ENCODE measurements at places on chromosomes 3 and 15.
A peak's percentile ranks its signal among the peaks of the same experiment; 100 is the strongest.

DNA sequence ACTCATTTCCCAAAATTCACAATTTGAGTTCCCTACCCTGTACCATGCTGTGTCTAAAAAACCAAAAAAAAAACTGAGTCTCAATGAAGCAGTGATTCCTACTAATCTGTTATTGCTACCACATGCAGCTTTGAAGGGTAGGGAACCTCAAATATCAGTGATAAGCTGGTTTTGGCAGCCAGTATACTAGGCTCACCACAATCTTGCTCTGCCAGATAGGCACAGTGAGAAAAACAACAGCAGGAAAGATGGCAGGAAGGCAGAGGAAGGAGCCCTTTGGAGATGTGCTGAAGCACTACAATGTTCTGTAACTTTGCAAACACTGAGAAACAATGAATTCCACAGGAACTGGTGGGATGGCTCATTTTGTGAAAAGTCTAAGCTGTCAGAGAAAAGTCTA, 96.9 kb upstream of the UBP1 start:
- no peak for DNase-seq

DNA sequence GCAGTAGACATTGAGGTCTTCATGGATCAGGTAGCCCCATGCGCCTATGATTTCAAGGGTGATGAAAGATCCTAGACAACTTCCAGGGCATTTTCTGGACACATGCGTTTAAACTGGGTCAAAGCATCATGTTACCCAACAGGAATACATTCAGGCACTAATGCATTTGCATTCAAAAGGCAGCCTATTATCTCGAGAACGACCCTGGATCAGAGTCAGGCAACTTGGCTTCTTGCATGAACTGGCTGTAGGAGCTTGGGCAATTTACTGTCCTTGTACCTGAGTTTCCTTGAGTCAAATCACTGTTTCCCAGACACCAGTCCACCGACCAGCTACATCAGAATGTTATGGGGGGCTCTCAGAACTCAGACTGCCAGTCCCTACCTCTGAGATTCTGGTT, 51.5 kb upstream of the CHST2 start:
- DNase-seq = no peak

GRCh38 chr3:154304936-154305335, 19.4 kb downstream of the DHX36 start:
- no peak for DNase-seq

DNA sequence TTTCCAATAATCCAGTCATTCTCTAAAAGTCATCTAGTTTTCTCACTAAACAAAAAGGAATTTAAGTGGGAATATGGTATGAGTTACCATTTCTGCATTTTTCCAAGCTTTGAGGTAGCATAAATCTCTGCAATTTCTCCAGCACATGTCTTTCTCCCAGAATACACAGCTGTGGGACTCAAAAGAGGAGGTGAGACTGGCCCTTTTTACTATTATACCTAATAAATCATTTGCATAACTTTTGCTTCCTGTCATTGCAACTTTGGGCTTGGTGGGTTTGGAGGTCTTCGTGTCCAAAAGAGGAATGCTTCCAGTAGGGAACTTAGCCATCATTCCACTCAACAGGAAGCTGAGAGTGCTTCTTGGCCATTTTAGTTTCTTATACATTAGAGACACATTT, 94.8 kb downstream of the FMN1 start:
- no peak for DNase-seq

DNA sequence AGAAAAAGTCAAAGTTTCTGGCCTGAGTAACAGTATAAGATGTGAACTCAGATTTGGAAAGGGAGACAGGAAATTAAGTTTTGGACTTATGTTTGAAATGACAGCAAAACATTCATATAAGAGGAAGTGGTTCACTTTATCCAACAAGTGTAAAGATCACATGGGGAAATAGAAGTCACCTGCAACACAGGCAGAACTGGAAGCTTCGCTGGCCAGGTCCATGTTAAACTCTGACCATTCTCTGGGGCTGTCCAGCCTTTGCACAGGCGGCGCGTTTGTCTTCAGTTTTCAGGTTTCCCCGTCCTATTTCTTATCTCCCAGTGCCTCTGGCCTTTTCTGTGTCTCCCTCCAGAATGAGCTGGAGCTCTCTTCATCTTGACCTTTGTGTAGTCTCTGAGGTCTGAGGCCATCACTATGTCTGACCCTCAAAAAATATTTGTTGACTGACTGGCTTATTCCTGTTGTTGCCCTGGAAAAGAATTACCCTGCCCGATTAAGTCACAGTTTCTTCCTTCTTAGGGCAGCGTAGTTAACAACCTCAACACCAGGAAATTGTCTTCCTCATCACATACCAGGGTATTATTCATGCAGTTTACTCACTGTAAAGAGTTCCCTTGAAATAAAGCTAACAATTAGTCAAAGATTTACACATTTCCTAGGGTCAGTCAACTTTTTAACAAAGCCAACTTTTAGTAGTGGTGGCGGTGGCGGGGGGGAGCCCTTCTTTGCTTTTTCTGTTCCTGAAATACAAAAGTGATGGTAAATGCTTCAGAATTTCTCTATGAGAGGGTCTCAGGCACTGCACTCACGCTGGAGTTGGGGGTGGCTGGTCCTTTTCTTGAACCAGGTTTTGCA, 959 bp upstream of the RASA2 start:
- DNase-seq = peak; percentile 21

GRCh38 chr3:147397875-147398812, 8.2 kb downstream of the ZIC4 start:
- no peak for DNase-seq

GRCh38 chr3:120481081-120481480, 30.3 kb upstream of the FSTL1 start:
- no peak for DNase-seq

GRCh38 chr3:149271669-149272068, 50.0 kb upstream of the CP start:
- no peak for DNase-seq

GRCh38 chr15:67805666-67806516, 19.4 kb upstream of the SKOR1 start:
- DNase-seq = no peak

GRCh38 chr3:195876297-195877064, 31.9 kb downstream of the TNK2 start:
- DNase-seq = peak; percentile 57

DNA sequence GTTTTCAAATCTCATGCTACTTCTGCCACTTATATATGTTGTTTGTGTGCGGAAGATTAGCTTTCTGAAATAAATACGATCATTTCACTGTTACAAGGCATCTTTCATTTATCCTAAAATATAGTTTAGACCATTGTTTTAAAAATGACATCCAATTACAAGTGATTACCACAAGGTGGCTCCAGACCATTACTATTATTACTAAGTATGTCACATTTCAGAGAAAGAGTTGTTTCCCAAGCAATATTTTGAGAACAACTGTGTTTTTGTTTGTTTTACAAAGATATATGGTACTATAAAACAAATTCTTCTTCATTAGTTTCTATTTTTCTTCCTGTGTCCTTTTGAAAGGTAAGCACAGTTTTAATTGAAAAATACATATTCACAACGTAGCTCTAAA, 136.0 kb upstream of the RAP2B start:
- DNase-seq = peak; percentile 64

DNA sequence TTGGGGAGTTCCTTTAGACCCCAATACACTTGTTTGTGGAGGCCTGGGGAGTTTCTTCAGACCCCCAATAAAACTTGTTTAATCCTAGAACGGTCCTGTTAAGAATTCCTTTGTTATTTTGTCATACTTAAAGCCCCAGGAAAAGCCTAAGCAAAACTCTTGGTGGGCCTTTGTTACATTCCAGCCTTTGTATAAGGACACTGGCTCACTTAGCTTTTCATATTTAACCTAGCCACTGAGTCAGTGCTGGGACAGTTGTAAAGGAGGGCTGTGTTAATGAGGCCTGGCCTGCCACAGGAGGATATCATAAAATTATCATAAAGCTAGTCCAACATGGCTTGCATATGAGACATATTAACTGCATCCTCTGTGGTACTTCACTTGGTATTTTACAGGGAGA, 760.1 kb downstream of the ZNF385D start:
- DNase-seq = peak; percentile 1

- DNase-seq = no peak
These were observed 388.3 kb upstream of the IL12A start for GRCh38 chr3:159600291-159600690.

GRCh38 chr3:68173012-68173634, 518.7 kb upstream of the SUCLG2 start:
- DNase-seq = no peak

DNA sequence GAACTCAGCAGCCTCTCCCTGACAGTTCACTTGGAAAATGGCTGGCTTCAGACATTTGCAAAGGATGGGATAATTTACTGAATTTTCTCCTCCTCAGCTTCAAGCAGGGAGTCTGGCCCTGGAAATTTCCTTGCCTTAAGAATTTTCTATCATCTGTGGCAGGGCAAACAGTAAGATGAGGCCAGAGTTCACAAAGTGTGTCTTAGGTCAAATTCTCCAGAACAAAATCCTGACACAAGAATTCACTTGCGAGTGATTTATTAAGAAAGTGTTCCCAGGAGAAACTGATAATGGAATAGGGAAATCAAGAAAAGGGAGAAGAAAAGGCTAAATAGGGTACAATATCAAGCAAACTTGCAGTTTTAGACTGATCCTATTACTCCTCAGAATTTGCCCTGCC, 55.3 kb downstream of the SNTN start:
- DNase-seq = no peak

DNA sequence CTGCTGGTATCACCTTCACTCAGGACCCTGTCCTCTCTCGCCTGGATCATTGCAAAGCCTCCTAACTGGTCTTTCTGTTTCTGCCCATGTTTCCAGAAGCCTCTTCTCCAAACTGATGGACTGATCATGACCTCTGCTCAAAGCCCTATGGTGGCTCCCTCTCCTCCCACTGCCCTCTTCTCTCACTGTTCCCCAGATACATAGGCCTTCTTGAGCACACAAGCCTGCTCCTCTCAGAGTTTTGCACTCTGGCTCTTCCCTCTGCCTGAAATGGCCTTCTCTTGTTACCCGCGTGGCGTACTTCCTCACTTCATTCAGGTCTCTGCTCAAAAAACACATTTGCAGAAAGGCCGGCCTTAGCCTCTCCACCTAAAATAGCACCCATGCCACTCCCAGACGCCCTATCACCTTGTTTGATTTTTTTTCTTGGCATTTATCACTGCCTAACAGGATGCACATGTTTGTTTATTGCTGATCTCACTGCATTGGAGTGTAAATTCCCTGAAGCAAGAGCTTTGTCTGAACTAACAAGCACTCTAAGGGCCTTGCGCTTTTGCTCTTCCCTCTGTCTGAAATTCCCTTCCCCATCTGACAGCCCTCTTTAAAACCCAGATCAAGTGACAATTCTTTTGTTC, 1.4 kb upstream of the ETFA start:
- peak; percentile 15 for DNase-seq

DNA sequence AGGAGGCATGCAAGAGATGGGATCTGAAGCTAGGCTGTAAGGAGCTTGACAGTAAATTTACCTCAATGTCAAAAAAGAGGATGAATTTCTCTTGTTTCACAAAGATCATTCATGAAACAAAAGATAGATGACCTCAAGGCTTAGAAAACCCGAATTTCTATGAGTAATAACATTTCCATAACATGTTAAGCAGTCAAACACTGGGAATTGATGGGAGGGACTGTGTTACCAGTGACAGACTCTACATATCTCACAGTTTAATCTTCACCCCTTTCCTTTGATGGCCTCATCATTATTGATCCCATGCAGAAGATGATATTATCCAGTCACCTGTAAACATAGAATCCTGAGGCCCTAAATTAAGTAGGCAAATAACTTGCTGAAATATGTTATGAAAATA, 53.5 kb upstream of the VGLL3 start:
- DNase-seq = no peak

DNA sequence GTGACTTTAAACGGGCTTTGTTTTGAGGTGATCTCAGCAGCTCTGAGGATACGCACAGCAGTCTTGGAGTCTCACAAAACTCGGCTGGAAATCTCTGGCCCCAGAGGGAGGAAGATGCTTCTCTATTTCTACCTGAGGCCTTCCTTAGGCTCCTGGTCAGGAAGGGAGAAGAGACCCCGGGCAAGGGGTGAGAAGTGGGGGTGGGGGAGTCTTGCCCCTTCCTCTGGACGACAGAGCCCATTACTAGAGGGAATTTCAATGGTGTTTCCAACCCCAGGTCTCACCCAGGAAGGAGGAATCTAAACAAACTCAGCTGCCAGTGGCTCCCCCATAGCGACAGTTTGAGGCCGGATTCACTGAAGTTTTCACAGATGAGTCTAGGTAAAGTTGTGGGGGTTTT, 37.4 kb upstream of the PCSK6 start:
- DNase-seq = no peak

DNA sequence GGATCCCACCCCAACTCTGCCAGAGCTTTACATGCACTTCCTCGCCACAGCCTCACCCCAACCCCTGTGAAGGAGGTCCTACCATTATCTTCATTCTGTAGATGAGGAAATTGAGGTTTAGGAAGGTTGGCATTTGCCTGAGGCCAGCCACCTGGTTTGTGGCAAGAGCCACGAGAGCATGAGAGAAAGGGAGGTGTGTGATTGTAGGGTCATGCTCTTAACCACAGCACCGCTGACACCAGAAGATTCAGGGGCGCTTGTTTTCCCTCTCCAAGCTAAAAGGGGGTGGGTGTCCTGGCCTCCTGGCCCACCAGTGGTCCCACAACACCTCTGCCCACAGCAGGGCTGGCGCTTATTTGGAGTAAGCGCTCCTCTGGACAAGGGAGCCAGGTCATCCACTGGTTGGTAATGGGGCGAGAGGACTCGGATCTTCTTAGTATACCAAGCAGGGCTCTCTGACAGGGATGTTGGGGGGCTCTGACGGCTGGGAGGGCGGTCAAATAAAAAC, 691 bp downstream of the RHCG start:
- DNase-seq = no peak

GRCh38 chr3:12097971-12098370, 60.7 kb downstream of the TIMP4 start:
- no peak for DNase-seq

DNA sequence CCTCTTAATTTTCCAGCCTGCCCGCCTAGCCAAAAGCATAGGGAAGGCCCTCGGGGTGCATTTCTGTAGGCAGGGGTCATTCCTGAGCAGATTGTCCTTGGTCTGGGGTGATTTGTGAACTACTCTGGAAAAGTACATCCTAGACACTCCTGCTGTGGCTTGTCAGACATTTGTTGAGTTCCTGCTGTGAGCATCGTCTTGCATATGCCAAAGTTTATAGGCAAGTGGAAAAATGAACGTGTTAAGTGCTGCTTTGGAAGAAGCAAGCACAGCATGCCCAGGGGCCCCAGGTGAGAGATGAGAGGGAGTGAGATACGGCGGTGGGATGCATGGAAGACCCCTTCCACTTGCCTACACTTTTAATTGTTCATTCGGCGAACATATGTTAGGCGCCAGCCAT, 237.7 kb upstream of the ST8SIA2 start:
- DNase-seq = no peak

- no peak for DNase-seq
These were observed 62.3 kb upstream of the IGF1R start for GRCh38 chr15:98586066-98586465.

- DNase-seq = no peak
These were observed 31.4 kb upstream of the CACNA2D2 start for GRCh38 chr3:50534681-50535330.

DNA sequence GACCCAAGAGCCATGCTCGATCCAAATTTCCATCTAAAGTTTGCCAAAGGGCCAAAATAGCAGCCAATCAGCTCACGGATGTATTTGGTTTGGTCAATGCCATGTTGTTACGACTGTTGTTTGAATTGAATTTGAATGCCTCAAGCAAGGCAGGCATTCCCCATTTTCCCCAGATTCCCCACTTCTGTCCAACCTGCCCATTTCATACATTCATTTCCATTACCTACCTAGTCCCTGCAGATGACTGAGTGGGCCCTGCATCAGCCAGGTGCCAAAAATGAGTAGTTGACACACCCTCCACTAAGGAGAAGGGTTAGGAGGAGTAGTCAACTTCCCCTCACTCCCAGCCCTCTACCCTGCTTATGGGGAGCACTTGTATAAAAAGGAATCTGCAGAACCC, 51.7 kb downstream of the ANXA2 start:
- no peak for DNase-seq

All from SJCRH30 (cell line).